GM20000 (cell line): ENCODE measurements at places on chromosomes 11 and 22.

- DNase-seq, result peak; percentile 62
Measured at GRCh38 chr11:19311308-19312030, 70.7 kb upstream of the E2F8 start.

DNA sequence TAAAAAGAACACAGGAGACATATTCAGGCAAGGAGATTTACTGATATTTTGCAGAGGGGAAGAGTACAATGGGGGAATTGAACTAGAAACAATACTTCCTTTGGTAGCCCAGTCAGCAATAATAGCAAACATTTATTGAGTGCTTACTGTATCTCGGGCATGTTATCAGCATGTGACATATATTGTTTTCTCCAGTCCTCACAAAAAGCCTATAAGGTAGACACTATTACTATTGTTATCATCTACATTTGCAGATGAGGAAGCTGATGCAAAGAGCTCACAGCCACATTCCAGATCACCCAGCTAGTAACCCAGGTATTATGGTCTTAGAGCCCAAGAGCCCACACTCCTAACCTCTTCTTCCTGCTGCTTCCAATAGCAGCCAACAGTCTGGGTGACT, 27.9 kb downstream of the NAV2 start:
- DNase-seq, result no peak

GRCh38 chr11:22957786-22958185, 97.5 kb upstream of the CCDC179 start:
- no peak for DNase-seq

DNA sequence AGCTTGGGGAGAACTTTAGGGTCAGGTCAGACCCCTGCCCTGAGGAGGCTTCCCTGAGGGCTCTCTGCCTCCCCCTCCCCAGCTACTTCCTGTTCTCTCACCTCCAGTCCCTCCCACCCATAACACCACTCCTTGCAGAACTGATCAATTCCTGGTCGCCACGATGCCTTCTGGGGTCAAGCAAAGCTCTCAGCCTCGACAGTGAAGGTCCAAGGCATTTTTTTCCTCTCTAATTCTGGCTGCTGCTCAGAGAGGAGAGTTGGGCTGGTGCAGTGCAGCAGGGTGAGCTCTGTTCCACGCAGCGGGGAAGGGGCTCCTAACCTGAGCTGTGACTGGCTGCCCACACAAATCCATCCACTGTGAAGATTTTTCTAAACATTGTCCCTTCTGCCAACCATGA, 628.4 kb downstream of the BRD1 start:
- no peak for DNase-seq

- no peak for DNase-seq
Measured at GRCh38 chr11:73324665-73325035, 16.6 kb downstream of the ARHGEF17 start.

DNA sequence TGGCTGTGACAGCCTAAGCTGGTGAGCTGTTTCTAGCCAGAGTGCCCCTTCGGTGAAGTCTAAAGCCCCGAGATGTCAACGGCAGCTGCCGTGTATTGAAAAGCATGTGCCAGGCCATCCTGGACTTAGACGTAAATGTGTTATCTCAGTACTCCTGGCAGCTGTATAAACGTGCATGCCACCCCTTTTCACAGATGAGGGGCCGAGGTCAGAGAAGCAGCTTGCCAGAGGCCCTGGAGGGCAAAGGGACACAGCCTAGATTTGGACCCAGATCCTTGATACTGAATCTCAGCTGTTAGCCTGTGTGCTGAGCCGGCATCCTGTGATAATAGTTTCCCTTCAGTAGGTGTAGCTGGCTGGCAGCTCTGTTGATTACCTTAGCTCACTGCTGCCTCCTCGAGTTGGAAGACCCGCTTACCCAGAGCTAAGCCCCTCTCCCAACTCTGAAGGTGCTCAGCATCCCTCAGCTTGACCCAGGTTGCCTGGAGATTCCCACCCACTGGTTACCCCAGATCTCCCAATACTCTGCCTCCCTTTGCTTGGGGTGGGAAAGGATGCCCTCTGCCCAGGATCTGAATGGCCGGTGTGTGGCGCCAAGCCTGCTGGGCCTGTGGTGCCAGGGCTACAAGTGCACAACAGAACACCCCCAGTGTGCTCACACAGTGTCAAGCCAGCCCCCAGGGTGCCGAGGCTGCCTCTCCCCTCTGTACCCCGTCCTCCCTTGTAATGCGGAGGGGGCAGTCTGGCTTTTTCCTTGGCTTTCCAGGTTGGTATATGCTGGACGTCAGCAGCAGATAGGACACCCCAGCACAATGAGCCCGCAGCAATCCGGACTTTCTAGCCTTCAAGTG, 59.8 kb upstream of the WNT7B start:
- no peak for DNase-seq

DNA sequence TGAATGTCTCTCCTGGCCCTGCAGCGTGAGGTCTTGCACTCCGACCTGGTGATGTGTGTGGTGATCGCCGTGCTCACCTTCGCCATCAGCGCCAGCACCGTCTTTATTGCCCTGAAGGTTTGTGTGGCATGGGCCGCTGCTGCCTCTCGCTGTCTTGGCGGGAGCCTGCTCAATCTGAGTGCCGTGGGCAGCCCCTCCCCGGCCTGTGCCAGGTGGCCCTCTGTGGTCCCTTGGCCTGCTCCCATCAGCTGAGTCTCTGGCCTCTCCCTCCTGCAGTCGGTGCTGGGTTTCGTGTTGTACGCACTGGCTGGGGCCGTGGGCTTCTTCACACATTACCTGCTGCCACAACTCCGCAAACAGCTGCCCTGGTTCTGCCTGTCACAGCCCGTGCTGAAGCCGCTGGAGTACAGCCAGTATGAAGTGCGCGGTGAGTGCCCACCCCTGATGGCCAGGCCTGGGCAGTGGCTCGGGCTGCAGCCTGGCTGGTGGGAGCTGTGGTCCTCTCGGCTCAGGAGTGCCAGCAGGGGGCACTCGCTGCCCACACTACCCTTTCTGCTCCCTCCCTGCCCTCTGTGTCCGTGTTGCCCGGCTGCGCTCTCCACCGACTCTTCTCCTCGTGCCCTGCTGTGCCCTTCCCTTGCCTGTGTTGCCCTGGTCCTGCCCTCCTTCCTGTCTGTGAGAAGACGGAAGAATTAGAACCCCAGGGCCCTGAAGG, 10.2 kb downstream of the PCNX3 start:
- DNase-seq, result peak; percentile 86

DNA sequence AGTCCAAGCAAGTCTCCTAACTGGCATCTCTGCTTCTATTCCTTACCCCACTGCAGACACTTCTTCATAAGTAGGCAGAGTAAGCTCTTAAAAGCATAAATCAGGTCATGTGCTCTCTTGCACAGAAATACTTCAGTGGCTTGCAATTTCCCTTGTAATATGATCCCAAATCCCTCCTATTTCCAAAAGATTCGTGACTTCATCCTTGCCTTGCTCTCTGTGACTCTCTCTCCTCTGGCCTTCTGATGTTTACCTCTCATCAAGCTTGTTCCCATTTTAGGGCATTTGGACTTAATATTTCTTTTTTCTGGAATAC, 37.4 kb upstream of the NCR3LG1 start:
- DNase-seq, result no peak

- DNase-seq, result peak; percentile 76
Measured at GRCh38 chr11:17208257-17208999, 642 bp upstream of the PIK3C2A start.

- no peak for DNase-seq
Measured at GRCh38 chr11:17463546-17464174, 13.0 kb downstream of the ABCC8 start.

- DNase-seq, result no peak
Measured at GRCh38 chr22:35894937-35895708, 133.5 kb downstream of the RBFOX2 start.

- no peak for DNase-seq
Measured at GRCh38 chr22:47206666-47207218, 444.3 kb downstream of the TBC1D22A start.

DNA sequence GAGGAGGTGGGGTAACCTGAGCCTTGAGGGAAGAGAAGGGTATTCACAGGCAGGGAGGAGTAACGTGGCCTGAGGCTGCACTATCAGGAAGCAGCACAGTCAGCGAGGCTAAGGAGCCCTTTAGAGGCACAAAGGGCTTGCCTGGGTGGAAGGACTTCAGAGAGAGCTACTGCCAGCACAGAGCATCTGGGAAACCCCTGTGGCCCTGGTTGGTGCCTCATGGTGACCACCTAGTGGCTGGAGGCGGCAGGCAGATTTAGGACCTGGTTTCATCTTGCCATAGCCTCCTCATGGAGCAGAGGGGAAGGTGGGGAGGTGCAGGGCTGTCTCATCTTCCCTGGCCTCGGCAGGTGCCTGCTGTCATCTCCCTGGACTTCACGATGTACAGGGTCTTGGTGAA, 64.5 kb downstream of the MPPED1 start:
- DNase-seq, result no peak

- DNase-seq, result no peak
Measured at GRCh38 chr22:20111689-20112622, 3.9 kb upstream of the RANBP1 start.

DNA sequence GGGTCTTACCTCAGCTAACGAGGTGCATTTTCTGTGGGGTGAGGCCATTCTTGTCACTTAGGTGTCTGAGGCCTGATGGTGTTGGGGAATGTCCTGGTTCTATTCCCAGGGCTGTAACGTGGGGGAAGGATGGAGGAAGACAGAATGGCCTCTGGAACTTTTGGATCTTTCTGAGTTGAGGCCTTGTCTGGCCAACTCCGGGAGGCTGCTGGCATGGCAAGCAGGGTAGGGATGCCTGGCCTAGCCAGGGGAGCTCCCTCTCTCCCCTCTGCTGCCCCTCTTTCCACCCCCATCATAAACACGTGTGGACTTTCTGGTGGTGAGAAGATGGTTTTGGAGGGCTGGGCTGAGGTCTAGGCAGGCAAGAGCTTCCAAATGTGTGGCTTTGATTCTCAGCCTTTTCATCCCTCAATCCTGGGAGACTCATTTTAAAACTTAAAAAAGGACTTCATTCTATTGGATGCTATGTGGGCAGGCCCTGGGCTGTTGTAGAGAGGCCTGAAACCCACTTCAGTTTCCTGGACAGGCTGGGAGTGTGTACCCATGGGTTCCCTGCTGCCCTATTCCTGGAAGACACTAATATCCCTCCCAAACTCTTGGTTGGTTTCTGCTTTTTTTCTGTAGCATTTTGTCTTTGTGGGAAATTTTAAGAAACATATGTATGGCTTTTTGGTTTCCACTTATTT, 30.9 kb downstream of the ZBTB16 start:
- DNase-seq, result no peak

DNA sequence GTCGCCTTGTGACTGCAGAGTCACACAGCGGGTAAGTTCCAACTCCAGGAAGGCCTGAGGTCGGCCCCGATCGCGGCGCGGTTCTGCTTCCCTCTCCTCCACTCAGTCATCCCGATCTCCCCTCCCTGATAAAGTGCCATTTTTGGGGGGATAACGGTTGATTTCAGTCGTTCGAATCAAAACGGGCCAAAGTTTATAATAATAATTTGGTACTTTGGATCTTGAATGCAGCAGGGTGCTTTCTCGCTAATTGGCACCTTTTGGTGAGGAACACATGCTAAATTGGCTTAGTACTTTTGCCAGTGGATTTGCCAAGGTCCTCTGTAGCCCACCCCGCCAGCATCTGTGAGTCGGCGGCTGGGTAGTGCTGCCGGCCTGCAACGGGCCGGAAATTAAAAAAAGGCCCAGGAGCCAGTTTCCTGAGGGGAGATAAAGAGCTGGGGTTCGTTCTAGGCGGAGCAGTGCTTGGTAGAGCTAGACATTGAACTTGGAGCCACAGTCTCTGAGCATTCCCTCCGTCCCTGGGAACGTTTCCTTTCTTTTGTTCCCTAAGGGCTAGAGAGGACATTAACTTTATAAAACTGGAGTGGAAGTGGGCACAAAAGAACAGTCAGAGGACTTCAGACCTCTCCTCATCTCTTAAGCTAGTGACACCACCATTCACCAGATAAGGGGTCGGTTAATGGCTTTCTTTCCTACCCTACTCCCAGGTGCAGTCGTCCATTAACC, 997 bp downstream of the UBE2L3 start:
- DNase-seq, result peak; percentile 46

GRCh38 chr11:61750631-61751273, 1.7 kb upstream of the MYRF start:
- no peak for DNase-seq

GRCh38 chr22:42332089-42332488, 61.6 kb upstream of the TCF20 start:
- no peak for DNase-seq

- DNase-seq, result peak; percentile 86
Measured at GRCh38 chr11:95487391-95487790, 256.4 kb upstream of the SESN3 start.

- DNase-seq, result no peak
Measured at GRCh38 chr11:3880724-3881123, 25.3 kb downstream of the STIM1 start.

GRCh38 chr11:64006398-64006797, 20.2 kb downstream of the OTUB1 start:
- DNase-seq, result no peak

DNA sequence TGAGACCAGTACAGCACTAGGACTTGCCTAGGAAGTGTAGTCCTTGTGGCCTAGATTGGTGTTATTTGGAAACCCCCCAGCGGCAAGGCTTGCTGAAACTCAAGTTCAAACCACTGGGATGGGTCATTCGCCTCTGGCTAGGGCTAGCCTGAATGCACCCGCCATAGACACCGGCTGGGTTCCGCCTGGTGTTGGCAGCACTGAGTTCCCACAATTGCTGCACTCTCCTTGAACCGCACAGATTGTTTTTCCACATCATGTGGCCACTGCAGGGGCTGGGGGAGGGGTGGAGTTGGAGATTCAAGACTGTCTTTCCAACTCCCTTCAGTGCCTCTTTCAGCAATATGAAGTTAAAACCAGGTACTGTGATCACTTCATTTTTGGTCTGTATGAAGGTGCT, 43.1 kb downstream of the CCDC73 start:
- no peak for DNase-seq

GRCh38 chr22:32571761-32572160, 97.2 kb downstream of the FBXO7 start:
- no peak for DNase-seq

GRCh38 chr11:984546-984945, 52.0 kb downstream of the MUC6 start:
- DNase-seq, result no peak

DNA sequence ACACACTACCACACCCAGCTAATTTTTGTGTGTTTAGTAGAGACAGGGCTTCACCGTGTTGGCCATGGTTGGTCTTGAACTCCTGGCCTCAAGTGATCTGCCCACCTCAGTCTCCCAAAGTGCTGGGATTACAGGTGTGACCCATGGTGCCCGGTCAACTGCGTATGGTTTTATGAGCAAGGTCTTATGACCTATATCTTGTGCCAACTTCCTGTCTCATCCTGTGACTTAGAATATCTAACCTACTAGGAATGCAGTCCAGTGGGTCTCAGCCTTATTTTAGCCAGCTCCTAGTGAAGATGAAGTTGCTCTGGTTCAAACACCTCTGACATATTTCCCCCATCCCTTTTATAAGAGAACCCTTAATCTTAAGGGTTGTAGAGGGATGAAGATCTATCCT, 66.1 kb upstream of the OR5AN1 start:
- no peak for DNase-seq
